CD4-positive, alpha-beta T cell (primary cell): ENCODE measurements at places on chromosomes 11 and 22. TPM values are rescaled to one million over a fixed set of nuclear protein-coding genes. Genes with fewer than 3 reads are reported as not detected.

CLCF1 gene
- total RNA-seq, result 6.0 TPM

NCAPH2 gene
- total RNA-seq, result 185 TPM

RCE1 gene
- 63.0 TPM for total RNA-seq

SPTBN2 gene
- not detected for total RNA-seq

POTEH gene
- total RNA-seq, result not detected

FGF19 gene
- not detected for total RNA-seq

C11orf65 gene
- total RNA-seq, result 0.75 TPM

DNA sequence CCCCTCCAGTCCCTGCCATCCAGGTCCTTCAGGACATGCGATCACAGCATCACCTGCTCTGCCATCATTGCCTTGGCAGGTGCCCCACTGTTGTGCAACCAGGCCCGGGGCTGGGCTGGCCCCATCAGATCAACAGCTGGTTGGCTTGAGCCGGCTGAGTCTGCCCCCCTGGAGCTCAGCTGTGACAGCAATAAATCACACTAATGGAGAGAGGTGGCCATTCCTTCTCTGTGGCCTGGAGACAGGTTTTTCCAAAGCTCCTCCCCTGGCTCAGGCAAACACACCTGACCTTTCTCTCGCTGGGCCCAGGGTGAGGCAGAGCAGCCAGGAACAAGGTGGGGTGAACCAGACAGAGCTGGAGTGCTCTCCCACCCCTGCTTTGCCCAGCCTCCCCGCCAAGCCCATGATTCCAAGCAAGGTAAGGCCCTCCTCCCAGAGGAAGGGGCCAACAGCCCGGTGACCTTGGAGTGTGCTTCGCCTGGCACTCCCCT lies 8.9 kb upstream of the FXYD2 start:
- no peaks in the 10 kb centered on the region for H3K36me3 ChIP-seq
- H3K27me3 ChIP-seq, result no peaks in the 10 kb centered on the region
- no peak overlapping the region for H3K27ac ChIP-seq
- H3K4me3 ChIP-seq, result no peak overlapping the region
- DNase-seq, result no peak

DNA sequence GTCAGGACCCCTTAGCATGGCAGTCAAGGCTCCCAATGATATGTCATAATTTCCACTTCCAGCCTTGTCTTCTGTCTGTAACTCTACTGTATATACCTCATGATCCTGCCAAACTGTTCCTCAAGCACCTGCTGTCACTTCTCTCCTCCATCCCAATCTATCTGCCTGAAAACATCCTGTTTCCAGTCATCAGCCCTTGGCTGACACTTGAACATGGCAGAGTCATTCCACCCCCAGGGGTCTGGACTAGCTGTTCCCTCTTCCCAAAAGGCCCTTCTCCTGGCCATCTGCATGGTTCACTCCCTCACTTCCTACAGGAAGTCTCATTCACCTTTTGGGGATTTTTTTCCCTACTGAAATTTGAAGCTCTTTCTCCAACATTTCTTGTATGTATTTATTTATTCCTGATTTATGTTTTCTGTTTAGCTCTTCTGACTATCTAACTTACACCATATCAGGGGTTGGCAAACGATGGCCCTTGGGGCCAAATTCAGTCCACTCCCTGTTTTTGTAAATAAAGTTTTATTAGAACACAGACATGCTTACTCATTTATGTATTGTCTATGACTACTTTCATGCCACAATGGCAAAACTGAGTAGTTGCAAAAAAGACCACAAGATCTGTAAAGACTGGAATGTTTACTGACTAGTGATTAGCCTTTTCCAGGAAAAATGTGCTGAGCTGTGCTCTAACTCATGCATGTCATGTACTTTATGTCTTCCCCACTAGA lies 278.4 kb downstream of the KIRREL3 start:
- no peaks in the 10 kb centered on the region for H3K4me1 ChIP-seq
- no peak overlapping the region for H3K4me3 ChIP-seq
- H3K27ac ChIP-seq, result no peak overlapping the region
- no peaks in the 10 kb centered on the region for H3K27me3 ChIP-seq

DNA sequence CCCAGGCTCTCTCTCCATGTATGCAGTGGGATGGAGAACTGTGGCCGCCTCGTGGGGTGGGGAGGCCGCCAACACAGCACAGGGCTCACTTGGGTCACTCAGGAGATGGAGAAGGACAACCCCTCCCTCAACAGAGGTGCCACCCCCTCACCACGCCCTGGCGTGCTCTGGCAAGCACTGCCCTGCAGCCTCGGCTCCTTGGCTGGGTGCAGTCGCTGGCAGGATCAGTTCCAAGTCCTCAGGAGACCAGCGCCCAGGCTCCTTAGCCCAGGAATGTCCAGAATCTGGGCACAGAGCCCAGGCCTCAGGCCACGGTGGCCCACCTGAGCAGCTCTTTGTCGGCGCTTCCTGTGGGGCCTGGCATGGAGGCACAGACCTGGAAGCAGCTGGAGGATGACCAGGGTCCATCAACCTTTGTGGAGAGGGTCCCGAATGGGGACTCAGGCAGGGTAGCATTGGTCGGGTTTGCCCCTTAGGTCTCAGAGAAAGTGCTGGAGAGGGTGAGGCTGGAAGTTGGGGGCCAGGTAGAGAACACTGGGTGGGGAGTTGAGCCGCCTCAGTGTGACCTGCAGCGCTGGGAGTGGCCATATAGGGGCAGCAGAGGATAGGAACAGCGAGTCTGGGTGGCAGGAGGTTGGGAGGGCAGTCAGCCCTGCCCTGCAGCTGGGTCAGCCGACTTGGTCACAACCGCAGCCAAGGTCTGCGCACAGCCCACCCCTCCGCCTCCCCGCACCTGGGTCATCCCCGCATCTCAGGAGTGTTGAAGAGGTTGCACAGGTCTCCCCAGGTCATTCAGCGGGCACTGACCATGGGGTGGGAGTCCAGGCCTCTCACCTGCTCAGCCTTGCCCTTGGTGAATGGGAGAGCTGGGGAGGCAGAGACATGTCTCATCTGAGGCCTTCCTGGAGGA lies 8.2 kb downstream of the SUSD2 start:
- H3K36me3 ChIP-seq, result no peaks in the 10 kb centered on the region
- no peak overlapping the region for H3K4me3 ChIP-seq
- peaks cover 6% of the 10 kb centered on the region for H3K4me1 ChIP-seq
- DNase-seq, result peak; percentile 63

- H3K4me1 ChIP-seq, result no peaks in the 10 kb centered on the region
- H3K36me3 ChIP-seq, result no peaks in the 10 kb centered on the region
- H3K27me3 ChIP-seq, result no peaks in the 10 kb centered on the region
- no peak for DNase-seq
- H3K4me3 ChIP-seq, result no peak overlapping the region
Measured at GRCh38 chr11:73590991-73591390, 6.9 kb downstream of the FAM168A start.

DNA sequence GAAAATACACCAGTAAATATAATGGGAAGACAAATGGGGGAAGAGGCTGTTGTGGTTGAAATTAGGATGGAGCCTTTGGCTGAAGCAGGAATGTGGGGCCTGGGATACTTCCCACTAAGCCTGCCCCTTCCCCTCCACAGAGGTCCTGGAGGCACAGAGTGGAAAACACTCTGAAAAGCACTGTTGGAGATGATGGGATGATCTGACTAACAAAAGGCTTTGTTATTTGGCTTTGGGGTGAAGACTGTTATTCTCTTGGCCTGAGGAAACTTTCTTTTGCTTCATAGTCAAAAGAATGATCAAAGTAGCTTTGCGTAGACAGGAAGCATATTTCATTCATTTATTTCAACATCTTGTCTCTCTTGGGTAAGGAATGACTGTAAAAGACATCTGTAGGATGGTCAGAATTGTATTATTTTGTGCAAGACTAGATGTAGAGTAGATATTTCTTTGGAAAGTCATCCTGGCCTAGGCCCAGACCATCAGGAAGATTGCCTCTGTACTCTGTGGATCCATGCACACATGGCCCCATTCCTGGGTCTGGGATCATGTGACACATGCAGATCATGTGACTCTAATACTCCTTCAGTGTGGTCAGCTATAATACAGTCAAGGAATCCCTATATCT lies 111.4 kb downstream of the SPON1 start:
- H3K27ac ChIP-seq, result peak overlapping the region; percentile 24
- H3K4me3 ChIP-seq, result no peak overlapping the region
- peaks cover 40% of the 10 kb centered on the region for H3K4me1 ChIP-seq
- no peaks in the 10 kb centered on the region for H3K27me3 ChIP-seq

DNA sequence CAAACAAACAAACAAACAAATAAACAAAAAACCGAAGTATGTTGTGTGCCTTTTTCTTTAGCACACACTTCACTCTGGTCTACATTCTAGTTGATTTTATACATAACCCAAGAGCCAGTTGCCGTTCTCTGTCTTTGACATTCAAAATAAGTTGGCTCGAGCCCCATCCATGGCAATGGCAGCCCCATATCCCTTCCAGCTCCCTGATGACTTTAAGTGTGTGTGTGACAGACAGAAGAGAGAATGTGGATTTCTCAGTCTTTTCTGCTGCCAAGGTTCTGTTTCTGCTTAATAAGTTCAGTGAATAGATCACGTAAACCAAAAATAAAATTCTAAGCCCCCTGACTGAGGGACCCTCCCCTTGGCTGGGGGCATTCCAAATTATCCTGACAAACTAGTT lies 100.6 kb upstream of the TENM4 start:
- H3K27me3 ChIP-seq, result no peaks in the 10 kb centered on the region
- no peak for DNase-seq
- H3K27ac ChIP-seq, result no peak overlapping the region
- no peak overlapping the region for H3K4me3 ChIP-seq
- H3K36me3 ChIP-seq, result no peaks in the 10 kb centered on the region

GRCh38 chr11:18265949-18266348 lies at the start of gene SAA1:
Gene SAA1, plus strand, starts transcription at chr11:18266264. Its CDS starts 624 bp downstream, at chr11:18266888.
- no peaks in the 10 kb centered on the region for H3K27me3 ChIP-seq
- H3K4me3 ChIP-seq, result no peak within 1 kb of the TSS
- H3K4me1 ChIP-seq, result peaks cover 2% of the 10 kb centered on the region
- no peak for DNase-seq

DNA sequence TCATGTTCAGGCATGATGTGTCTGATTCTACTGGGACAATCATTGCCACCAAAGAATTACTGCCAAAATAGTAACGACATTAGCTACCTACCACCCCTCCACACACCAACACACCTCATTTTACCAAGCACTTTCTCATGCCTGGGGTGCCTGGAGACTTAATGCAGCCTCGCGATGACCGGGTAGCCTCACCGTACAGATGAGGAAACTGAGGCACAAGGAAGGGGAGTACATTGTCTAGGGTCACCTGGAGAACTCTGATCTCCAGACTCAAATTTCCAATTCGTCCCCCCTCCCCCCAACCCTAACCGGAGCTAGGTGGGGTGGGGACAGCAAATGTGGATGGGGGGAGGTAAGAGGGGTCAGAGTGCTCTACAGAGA lies 2.7 kb upstream of the RTN4RL2 start:
- H3K27ac ChIP-seq, result no peak overlapping the region
- no peak overlapping the region for H3K4me3 ChIP-seq
- H3K36me3 ChIP-seq, result no peaks in the 10 kb centered on the region
- H3K27me3 ChIP-seq, result peaks cover 37% of the 10 kb centered on the region
- peaks cover 42% of the 10 kb centered on the region for H3K4me1 ChIP-seq

DNA sequence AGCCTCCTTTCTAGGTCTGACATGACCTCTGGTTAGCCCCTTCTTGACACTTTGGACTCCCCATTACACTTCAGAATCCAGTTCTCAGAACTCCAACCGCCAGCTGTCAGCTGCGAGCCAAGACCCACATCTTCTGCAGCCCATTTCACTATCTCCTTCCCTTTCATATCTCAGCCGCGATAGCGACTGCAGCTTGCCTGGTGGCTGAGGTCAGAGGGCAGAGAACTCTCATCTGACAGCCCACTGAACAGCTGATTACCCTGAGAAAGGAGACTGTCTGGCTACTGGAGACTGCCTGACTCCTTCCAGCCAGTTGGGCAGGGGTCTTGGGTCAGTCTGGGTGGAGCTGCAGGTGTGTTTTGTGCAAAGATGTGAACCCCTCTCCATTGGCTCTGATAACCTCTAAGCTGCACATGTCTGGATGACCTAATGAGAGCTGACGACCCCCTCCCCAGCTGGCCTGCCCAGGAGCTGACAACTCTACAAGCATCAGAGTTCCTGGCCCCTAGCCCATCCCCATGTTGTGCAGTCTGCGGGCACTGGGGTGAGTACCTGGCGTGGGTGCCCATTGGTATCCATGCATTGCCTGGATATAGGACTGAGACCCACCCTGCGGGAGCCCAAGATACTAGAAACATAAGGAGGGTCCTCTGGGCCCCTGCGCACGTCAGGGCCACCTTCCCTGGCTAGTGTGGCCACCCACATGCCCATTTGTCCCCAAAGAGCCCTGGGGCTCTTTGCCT lies 1.1 kb downstream of the CHRM1 start:
- no peaks in the 10 kb centered on the region for H3K36me3 ChIP-seq
- H3K4me3 ChIP-seq, result no peak overlapping the region
- no peak overlapping the region for H3K27ac ChIP-seq
- peaks cover 17% of the 10 kb centered on the region for H3K27me3 ChIP-seq
